ENCODE measurements at places on chromosomes 5 and 9. TPM values are rescaled to one million over a fixed set of nuclear protein-coding genes. Genes with fewer than 3 reads are reported as not detected.

Gene KCNT1
- total RNA-seq = 0.16 TPM

DNA sequence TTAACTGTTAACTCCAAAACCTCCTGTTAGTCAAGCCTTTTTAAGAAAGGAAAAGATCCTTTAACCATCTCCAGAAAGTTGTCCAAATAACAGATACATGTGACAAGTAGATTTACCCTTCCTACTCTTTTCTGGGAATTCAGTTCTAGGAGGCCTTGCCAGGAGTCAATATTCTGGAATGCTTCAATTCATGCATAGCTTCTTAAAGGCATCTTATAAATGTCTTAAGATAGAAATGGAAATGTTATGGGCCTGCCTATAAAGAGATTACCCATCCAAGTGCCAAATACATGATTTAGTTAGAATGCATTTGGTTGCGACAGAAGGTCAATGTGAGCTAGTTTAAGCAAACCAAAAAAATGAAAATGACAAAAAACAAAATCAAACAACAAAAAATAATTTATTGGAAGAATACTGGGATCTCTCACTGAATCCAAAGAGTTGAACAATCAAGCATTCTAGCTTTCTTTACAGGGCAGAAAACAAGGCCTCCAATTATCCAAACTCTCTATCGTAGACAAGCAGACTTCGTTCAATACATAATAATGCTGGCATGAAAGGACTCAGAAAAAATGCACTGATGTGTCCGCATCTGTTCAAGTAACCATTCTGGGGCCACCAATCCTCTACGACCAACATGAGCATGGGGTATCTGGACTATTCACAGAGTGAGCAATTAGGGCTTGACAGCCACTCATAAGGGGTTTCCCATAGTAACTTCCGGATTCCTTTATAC is 188.6 kb downstream of the CTNND2 start:
- peaks cover 8% of the 10 kb centered on the region for H3K36me3 ChIP-seq
- H3K27ac ChIP-seq = no peak overlapping the region
- no peak for DNase-seq
- no peaks in the 10 kb centered on the region for H3K27me3 ChIP-seq
- H3K4me1 ChIP-seq = peaks cover 15% of the 10 kb centered on the region
- H3K4me3 ChIP-seq = no peak overlapping the region

GRCh38 chr9:76441551-76442322 is 17.2 kb upstream of the GCNT1 start:
- H3K4me1 ChIP-seq = peaks cover 20% of the 10 kb centered on the region
- H3K4me3 ChIP-seq = no peak overlapping the region
- no peak overlapping the region for H3K27ac ChIP-seq
- DNase-seq = no peak

Gene DCAF12
- 48.7 TPM for total RNA-seq

DNA sequence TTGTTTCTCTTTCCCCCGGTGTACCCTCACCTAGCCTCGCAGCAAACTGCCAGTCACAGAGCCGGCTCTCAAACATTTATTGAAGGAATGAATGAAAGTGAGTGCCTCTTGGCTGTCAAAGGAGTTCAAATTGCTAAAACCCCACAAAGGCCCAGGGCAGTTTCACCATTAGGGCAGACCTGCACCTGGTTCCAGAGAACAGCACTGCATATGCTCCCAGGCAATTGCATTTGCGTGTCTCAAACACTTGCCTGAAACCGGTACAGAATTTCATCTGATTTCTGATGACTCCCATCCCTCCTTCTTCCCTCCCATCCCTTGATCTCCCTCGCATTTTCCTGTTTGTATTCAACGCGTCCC is 165.6 kb upstream of the ZNF462 start:
- H3K36me3 ChIP-seq = no peaks in the 10 kb centered on the region
- H3K27ac ChIP-seq = no peak overlapping the region
- H3K27me3 ChIP-seq = no peaks in the 10 kb centered on the region
- H3K4me3 ChIP-seq = no peak overlapping the region

Gene PCDHGC4
- total RNA-seq = 3.0 TPM

DNA sequence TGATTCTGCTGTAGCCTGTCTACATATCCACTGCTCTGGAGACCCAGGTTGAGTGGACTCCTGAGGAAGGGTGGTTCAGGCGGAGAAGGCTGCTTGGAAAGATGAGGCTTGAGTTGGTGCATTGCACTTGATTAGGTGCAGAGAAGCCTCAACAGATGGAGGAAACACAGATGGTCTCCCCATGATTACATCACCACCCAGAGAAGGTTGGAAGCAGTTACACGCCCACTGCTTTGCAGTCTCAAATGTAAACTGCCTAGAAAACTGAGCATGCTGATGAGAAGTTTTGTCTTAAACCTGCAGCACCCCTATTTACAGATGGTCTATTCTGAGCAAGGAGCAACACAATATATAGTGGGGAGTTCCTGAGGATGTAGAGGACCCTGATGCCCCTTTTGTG is 266.6 kb downstream of the PIK3R1 start:
- no peak overlapping the region for H3K27ac ChIP-seq
- H3K27me3 ChIP-seq = peaks cover 4% of the 10 kb centered on the region
- H3K4me1 ChIP-seq = peaks cover 9% of the 10 kb centered on the region
- no peaks in the 10 kb centered on the region for H3K36me3 ChIP-seq
- DNase-seq = no peak

Gene NR2F1-AS1
- 10.6 TPM for total RNA-seq

Gene GPRIN1
- total RNA-seq = 5.9 TPM

Gene SPAAR
- not detected for total RNA-seq

DNA sequence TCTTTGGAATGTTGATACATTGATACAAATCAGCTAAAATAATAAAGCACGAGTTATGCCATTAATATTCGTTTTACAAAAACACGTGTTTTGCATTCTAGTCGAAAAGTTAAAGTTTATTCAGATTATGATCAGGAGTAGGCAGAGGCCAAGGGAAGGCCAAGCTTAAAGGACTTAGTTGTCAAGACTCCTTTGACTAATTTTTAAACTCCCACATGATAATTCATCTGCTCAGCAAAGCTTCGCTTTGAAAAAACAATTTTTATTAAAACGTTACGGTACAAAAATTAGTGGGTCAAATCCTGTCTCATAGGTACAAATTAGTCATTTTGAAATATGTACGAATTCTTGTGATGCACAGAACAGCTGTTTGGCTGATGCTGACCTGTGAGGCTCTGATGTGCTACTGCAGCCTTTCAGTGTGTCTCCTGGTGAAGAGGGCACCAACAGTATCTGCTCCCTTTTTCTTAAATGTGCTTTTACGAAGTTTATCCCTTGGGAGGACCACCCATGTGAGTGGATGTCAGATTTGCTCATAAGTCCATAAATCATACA is 23.0 kb upstream of the NR3C1 start:
- no peak overlapping the region for H3K27ac ChIP-seq
- no peaks in the 10 kb centered on the region for H3K36me3 ChIP-seq
- H3K4me3 ChIP-seq = no peak overlapping the region
- H3K27me3 ChIP-seq = no peaks in the 10 kb centered on the region

- no peak overlapping the region for H3K27ac ChIP-seq
- no peak for DNase-seq
- H3K36me3 ChIP-seq = no peaks in the 10 kb centered on the region
Measured at GRCh38 chr9:102069969-102070368, 331.5 kb upstream of the GRIN3A start.

- H3K36me3 ChIP-seq = no peaks in the 10 kb centered on the region
- H3K4me3 ChIP-seq = no peak overlapping the region
- H3K27me3 ChIP-seq = peaks cover 8% of the 10 kb centered on the region
- no peak for DNase-seq
- H3K27ac ChIP-seq = no peak overlapping the region
- peaks cover 1% of the 10 kb centered on the region for H3K4me1 ChIP-seq
Measured at GRCh38 chr5:111596705-111597104, 84.4 kb upstream of the STARD4 start.

DNA sequence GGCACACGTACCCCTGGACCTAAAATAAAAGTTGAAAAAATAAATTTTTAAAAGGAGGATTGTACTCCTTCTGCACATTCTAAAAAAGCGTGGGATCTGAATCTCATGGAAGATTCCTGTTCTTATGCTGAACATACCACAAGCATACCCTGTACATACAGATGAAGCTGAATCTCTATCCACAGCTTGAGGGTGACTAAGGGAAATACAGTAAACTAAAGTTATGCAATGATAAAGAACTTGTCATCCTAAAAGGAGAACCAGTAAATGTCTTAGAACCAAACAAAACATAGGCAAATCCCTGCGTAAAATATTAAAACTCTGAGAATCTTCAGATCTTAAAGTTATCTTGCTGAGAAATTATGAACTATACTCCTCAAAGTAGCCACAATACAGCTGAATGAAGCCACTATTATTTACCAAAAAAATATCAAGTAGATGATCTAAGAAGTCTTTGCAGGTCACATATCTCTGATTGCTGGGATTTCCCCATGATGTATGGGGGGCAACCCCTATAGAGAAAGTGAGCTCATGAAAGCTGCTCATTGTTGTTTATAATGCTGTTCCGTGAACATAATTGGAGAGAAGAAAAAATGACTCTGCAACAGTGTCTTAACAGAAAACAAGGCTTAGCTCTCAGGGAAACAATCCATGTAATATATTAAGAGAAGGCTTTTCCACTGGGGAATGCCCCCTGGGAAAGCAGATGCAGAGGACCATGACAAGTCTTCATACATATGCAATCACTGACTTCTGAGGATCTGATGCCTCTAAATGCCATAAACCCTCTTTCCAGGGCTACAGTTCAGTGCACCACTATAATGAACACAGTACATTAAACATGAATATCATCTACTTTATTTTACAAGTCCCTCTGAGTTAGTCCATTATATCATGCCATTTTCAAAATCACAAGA is 210.1 kb downstream of the EPB41L4A start:
- H3K27me3 ChIP-seq = no peaks in the 10 kb centered on the region
- H3K36me3 ChIP-seq = peaks cover 9% of the 10 kb centered on the region
- H3K4me1 ChIP-seq = peaks cover 5% of the 10 kb centered on the region
- no peak overlapping the region for H3K4me3 ChIP-seq
- no peak for DNase-seq

GRCh38 chr9:70111641-70112236 is 68.1 kb downstream of the MAMDC2 start:
- no peaks in the 10 kb centered on the region for H3K36me3 ChIP-seq
- H3K4me1 ChIP-seq = no peaks in the 10 kb centered on the region
- DNase-seq = no peak
- H3K27ac ChIP-seq = no peak overlapping the region

DNA sequence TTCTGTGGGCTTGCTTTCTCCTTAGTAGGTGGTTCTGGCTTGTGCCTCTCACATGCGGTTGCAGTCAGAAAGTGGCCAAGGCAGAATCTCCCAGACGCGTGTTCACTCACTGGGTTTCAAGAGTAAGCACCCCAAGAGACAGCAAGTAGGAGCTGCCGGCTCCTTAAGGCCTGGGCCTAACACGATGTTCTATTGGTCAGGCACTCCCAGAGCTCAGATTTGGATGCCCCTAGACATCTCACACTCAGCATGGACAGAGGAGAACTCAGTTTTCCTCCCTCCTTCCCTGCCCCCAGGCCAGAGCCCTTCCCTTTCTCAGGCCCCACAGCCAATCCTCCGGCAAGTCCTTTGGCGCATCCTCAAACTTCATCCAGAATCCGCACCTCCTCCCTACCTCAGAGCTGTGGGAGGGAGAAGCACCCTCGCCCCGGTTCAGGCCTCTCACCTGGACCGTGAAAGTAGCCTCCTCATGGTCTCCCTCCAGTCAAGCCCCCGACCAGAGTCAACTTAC is 6.5 kb upstream of the CARD19 start:
- no peak overlapping the region for H3K4me3 ChIP-seq
- no peaks in the 10 kb centered on the region for H3K27me3 ChIP-seq
- H3K27ac ChIP-seq = peak overlapping the region; percentile 33
- H3K36me3 ChIP-seq = no peaks in the 10 kb centered on the region

Gene FOXD4
- 0.50 TPM for total RNA-seq

GRCh38 chr5:38923661-38924451 is 78.0 kb downstream of the OSMR start:
- H3K36me3 ChIP-seq = no peaks in the 10 kb centered on the region
- no peak overlapping the region for H3K27ac ChIP-seq
- H3K4me1 ChIP-seq = no peaks in the 10 kb centered on the region
- no peak overlapping the region for H3K4me3 ChIP-seq

DNA sequence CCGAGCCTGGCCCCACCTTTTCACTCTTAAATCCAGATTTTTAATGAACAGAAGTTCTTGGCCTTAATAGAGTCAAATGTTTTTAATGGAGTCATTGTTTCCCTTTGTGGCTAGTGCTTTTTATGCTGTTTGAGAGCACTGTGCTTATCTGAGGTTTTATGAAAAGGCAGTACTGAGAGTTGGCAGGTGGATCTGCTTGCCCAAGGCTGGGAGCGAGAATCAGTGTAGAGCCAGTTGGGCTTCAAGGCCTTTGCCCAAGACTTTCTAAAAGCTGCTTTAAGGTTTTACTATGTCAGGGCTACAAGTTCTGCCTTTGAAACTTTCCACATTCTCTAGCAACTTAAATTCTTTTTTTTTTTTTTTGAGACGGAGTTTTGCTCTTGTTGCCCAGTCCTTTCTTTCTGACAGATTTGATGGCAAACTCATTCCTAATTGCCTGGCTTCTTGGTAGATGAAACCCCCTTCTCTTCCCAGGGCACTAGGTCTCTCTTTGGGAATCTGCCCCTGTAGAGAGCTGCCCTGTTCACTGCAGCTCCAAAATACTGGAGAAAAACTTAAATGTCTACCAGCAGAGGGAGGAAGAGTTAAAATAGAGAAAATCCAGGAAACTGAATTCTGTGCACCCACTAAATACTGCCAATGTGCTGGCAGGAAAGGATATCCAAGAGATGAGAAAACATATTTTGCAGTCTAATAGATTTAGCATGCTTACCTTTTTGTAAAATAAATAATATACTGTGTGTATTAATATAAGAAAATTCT is 36.9 kb upstream of the CDK20 start:
- no peak overlapping the region for H3K4me3 ChIP-seq
- no peak for DNase-seq
- H3K27ac ChIP-seq = peak overlapping the region; percentile 22
- peaks cover 3% of the 10 kb centered on the region for H3K27me3 ChIP-seq

Gene PPP2R2B
- total RNA-seq = 1.8 TPM

- H3K36me3 ChIP-seq = peaks cover 40% of the 10 kb centered on the region
- peak overlapping the region; percentile 45 for H3K27ac ChIP-seq
- H3K27me3 ChIP-seq = no peaks in the 10 kb centered on the region
- H3K4me1 ChIP-seq = no peaks in the 10 kb centered on the region
Measured at GRCh38 chr9:131436865-131437271, 43.0 kb downstream of the PRRC2B start.

Gene KCNV2
- not detected for total RNA-seq

Gene PCDHA4
- 27.8 TPM for total RNA-seq

Gene ANKRD55
- total RNA-seq = not detected

DNA sequence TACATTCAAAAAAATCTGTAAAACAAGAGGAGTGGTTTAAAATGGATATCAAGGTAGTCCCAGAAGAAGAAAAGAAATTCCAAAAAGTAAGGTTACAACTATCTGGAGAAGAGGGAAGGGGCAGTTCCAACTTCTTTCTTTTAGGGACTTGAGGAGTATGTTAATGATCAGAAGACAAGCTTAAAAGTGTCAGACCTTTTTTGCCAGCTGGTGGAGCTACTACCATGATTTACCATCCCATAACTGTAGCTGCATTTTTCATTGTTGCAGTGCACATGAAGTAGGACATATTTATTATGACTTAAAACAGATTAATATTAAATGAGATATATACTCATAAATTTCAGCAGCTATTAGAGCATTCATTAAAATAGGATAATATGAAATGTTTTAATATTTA is 158.5 kb upstream of the RGS7BP start:
- H3K4me3 ChIP-seq = no peak overlapping the region
- DNase-seq = no peak
- H3K4me1 ChIP-seq = no peaks in the 10 kb centered on the region
- H3K27me3 ChIP-seq = no peaks in the 10 kb centered on the region

GRCh38 chr9:8025551-8025950 is 226.0 kb upstream of the DMAC1 start:
- no peaks in the 10 kb centered on the region for H3K36me3 ChIP-seq
- no peak for DNase-seq
- peaks cover 2% of the 10 kb centered on the region for H3K4me1 ChIP-seq
- no peak overlapping the region for H3K27ac ChIP-seq
- no peaks in the 10 kb centered on the region for H3K27me3 ChIP-seq
- H3K4me3 ChIP-seq = no peak overlapping the region
